ENCODE measurements at places on chromosomes 12 and 14.

DNA sequence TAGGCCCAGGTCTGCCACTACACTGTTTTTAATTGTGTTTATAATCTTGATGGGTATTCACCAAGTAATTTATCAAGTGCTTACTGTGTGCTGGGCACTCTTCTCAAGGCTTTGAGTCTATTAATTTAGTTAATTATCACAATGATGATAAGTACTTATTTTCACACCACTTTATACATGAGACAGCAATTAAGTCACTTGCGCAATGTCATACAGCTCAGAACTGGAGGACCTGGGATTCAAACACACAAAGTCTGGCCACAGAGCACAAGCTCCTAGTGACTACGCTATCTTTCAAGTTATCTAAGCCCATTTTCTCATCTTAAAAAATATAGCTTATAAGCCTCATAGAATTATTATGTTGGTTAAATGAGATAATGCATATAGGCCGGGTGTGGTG, 85.0 kb downstream of the LLPH start:
- DNase-seq, result no peak

GRCh38 chr12:124893792-124894516, 20.5 kb downstream of the UBC start:
- no peak for DNase-seq

DNA sequence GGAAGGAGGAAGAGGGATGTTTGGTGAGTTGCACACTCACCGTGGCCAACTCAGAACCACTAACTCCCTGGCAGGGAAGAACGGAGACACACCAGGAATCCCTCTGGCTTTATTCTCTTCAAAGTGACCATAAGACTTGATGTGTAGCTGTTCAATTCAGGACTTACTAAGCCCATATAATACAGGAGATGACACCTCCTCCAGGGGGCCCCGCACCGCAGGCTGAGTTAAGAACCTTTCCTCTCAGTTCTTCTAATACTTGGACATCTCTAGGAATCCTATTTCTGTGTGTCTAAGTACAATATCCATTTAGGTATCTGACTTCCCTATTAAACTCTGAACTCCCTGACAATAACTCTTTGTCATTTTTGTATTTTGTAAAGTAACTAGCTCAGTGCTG, 49.5 kb downstream of the DCAF4 start:
- no peak for DNase-seq

DNA sequence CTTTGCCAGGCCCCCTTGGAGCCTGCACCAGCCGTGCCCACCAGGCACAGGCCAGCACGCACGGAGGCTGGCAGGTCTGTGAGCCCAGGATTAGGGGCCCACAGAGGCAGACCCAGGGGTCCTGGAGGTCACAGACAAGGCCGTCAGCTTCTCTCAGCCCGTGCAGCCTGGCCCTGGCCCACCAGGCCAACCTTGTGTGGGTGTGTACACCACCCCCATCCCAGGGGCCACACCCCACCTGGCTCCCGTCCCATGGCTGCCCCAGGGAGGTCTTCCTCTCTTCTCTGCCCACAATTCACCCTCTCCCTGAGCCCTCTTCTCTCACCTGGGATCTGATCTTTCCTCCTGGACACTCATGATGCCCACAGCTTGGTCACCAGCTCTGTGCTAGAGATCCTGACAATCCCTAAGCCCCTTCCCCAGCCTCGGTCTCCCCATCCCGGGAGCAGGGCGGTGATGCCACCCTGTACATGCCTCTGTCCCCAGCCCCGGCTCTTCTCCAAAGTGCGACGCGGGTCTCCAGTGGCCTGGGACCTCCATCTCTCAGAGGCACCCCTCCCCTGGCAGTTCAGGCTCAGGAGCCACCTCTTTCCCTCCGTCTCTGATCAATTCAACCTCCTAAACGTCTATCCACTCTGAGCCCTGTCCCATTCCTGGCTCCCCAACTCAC, 31.1 kb upstream of the GPR132 start:
- DNase-seq, result no peak

GRCh38 chr14:30193101-30193500, 265.5 kb upstream of the PRKD1 start:
- no peak for DNase-seq

GRCh38 chr12:90102957-90103652, 394.5 kb upstream of the ATP2B1 start:
- no peak for DNase-seq

- DNase-seq, result no peak
Measured at GRCh38 chr12:84937415-84937814, 24.8 kb upstream of the SLC6A15 start.

DNA sequence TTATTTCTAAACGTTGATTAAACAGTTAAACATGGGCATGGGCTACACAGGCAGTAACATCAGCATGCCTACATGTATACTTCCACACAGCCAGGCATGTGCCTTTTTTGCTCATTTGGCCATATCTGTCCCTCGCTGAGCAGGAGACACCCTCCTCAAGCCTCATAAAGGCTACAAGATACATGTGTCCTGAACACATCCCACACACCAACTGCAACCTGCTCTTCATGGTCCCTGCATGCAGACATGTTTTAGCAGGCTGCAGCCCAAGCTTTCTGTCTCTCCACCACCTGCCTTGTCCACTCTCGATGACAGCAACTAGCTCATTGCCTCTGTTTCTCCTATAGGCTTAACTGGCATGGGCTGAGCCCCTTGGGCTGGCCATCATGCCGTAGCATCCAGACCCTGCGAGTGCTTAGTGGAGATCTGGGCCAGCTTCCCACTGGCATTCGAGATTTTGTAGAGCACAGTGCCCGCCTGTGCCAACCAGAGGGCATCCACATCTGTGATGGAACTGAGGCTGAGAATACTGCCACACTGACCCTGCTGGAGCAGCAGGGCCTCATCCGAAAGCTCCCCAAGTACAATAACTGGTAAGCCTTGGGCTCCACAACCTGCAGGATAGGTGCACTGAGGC, 2.6 kb downstream of the PCK2 start:
- DNase-seq, result no peak

- DNase-seq, result no peak
Measured at GRCh38 chr14:72024043-72024407, 91.8 kb downstream of the RGS6 start.

All from HFF-Myc (cell line).